ENCODE measurements at places on chromosomes 1 and 21. TPM values are rescaled to one million over a fixed set of nuclear protein-coding genes. Genes with fewer than 3 reads are reported as not detected.
A peak's percentile ranks its signal among the peaks of the same experiment; 100 is the strongest.

The NBPF3 gene
- 5.1 TPM for total RNA-seq

DNA sequence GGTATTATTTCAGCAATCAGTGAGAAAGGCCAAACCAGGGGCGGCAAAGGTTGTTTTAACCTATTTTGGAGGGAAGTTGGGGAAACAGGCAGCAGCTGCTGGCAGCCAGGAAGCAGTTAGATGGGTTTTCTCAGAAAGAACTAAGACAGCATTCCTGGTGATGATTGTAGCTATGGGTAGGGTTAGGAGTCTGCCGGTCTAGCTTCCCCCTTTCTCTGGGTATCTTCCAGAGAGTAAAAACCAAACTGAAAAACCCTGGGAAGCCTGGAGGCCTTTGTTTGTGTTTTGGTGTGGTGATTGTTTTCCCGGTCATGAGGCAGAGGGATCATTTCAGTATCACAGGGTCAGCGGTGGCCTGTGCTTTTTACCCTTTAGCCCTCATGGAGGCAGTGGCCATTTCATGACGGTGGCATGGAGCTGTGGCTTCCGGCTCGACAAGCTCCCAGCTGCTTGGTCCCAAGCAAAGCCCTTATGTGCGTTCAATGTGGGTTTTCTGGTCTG, 19.5 kb upstream of the TNFRSF1B start:
- H3K27ac ChIP-seq: peak overlapping the region; percentile 81
- H3K4me3 ChIP-seq: no peak overlapping the region
- no peak for DNase-seq
- peaks cover 57% of the 10 kb centered on the region for H3K4me1 ChIP-seq
- no peaks in the 10 kb centered on the region for H3K36me3 ChIP-seq

DNA sequence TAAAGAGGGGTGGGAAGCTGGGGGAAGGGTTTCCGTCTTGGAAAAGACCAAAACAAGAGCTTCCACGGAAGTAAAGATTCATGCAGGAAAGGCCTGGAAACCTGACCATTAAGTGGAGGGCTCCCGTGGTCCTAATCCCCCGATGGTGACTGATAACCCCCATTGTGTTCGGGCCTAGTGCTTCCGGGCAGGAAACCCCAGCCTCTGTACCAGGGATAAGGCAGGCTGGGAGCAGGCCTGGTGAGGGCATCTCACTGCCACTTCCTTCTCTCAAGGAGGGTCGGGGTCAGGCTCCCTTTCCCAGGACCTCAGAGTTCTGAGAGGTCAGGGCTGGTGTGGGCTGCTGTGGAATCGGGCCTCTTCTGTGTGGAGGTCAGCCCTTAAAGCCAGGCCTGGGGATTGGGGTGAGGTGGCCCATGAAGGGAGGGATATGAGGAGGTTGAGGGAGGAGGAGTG, 136.9 kb downstream of the CDC7 start:
- no peak overlapping the region for H3K4me3 ChIP-seq
- H3K4me1 ChIP-seq: no peaks in the 10 kb centered on the region
- no peak overlapping the region for H3K27ac ChIP-seq
- no peaks in the 10 kb centered on the region for H3K27me3 ChIP-seq
- DNase-seq: no peak
- H3K36me3 ChIP-seq: no peaks in the 10 kb centered on the region

- H3K36me3 ChIP-seq: no peaks in the 10 kb centered on the region
- no peaks in the 10 kb centered on the region for H3K27me3 ChIP-seq
- no peak overlapping the region for H3K4me3 ChIP-seq
Measured at GRCh38 chr1:65445837-65446236, 25.4 kb downstream of the LEPR start.

DNA sequence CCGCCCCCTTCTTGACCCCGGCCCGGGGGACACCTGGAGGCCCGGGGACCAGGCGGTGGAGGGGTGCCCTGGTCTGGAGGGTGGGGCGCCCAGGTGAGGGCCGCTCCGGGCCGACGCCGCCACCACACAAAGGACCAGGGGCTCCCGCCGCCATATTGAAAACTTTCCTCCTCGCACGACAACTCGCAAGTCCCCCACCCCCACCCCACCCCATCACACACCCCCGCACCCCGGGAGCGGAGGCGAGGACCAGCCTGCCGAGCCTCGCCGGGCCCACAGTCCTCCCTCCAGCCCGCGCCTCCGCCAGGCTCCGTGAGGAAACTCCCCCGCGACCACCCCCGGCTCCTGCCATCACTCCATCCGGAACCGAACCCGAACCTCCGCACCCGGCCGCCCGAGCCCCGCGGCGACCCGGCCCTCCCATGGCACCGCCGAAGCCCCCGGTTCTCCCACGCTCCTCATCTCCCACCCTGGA, 733 bp downstream of the KDM5B start:
- H3K27ac ChIP-seq: peak overlapping the region; percentile 81
- H3K36me3 ChIP-seq: no peaks in the 10 kb centered on the region
- H3K4me1 ChIP-seq: peaks cover 77% of the 10 kb centered on the region
- peak overlapping the region; percentile 100 for H3K4me3 ChIP-seq

Measured in left ventricle myocardium inferior (tissue), 1 donor.